ENCODE measurements at places on chromosomes 4 and X.

- DNase-seq = no peak
These were observed 120.2 kb upstream of the FAM9C start for GRCh38 chrX:13164611-13165010.

DNA sequence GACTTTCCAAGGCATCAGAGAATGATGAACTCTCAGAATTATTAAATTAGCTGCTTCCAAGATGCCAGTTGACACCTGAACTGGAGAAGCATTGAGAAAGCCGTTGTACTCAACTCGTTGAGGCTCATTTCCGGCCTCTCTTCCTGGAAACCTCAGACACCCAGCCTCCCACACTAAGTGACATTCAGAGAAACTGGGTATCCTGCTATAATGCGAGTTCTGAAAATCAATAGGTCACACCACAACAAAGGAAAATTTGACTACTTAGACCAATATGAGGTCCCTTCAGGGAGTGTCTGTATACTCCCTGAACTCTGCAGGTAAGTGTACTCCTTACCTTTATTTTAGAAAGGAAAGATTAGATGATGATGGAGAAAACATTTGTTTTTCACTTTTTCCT is 51.2 kb downstream of the ENPEP start:
- no peak for DNase-seq

DNA sequence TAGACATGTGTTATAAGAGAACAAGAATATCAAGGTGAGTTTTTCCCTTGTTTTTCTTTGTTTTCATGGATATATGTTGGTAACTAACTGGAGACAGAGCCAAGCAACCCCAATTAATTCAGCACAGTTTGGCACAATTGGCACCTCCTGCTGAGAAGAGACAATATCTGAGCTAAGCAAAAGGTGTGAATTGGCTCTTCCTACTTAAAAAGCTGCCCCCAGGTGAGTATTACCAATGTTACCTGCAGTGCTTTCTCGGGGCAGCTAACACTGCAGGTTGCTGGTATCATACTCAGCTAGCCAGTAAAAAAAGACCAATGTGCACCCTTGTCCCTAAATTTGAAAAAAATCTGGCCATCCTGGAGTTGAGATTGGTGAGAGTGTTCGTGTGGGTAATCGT is 871.2 kb upstream of the TENM3 start:
- no peak for DNase-seq

- no peak for DNase-seq
These were observed 30.3 kb downstream of the CCNG2 start for GRCh38 chr4:77187322-77187721.

- DNase-seq = no peak
These were observed 420.3 kb downstream of the MAPK10 start for GRCh38 chr4:85939595-85939994.

GRCh38 chrX:46456125-46456922 is 88.9 kb downstream of the ZNF674 start:
- DNase-seq = no peak

- DNase-seq = no peak
These were observed 248.3 kb downstream of the DHRSX start for GRCh38 chrX:2252331-2253065.

GRCh38 chr4:147789596-147789995 is 57.7 kb downstream of the ARHGAP10 start:
- DNase-seq = no peak

DNA sequence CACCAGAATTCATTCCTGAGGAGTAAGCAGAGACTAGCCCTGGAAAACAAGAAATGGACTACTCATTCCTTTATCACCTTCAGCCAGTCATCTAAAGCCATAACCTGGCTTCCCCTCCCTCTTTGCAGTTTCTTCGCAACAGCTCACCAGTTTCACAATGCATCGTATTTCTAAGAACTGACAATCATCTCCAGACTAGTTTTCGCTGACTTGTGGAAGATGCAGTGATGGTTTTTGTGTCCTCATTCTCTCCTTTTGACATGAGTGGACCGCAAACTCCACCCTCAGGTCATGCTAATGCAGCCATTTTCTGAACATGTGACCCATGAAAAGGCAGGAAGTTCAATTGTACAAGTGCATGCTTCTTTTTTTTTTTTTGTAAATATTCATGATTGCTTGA is 1203.5 kb downstream of the PCDH7 start:
- no peak for DNase-seq

DNA sequence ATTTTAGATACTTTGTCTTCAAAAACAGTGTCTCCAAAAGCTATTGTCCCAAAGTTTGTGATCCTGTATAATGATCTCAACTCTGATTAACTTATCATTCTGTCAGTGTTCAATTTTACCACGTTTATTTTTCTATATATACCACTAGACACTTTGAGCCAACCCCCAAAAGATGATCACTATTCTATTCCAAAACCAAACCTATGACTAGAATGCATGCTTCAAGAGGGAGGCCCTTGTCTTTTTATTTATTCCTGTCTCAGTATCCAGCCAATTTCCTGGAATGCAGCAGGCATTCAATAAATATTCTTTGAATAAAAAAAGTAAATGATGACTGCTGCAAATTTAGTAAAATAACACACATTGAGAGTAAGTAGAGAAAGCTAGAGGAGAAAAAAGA is 275.6 kb downstream of the LDB2 start:
- no peak for DNase-seq

DNA sequence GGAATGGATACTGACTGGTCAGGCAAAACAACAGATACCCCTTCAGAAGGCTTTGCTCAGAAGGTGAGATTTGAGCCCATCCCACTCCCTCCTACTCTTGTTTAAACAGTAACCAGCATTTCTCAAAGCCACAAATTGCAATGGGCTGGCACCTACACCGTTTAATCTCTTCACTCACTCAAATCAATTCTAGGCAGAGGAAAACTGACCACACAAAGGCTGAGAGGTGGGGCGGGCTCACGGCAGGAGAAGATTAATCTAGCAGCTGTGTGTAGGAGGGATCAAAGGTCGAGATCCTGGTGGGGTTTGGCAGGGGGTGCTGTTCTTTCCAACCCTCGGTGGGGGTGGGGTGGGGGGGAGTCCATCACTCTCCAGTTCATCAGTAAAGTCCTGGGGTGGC is 622.4 kb downstream of the BCOR start:
- DNase-seq = no peak

GRCh38 chrX:56803850-56804681 is 75.0 kb downstream of the NBDY start:
- DNase-seq = peak; percentile 4

- no peak for DNase-seq
These were observed 9.1 kb downstream of the IGFBP7 start for GRCh38 chr4:57100979-57101651.

GRCh38 chrX:107677909-107678308 is 49.6 kb downstream of the PRPS1 start:
- DNase-seq = no peak

GRCh38 chrX:124373348-124373747 is 27.0 kb downstream of the SH2D1A start:
- no peak for DNase-seq

- no peak for DNase-seq
These were observed 36.7 kb downstream of the PJA1 start for GRCh38 chrX:69128588-69128987.

DNA sequence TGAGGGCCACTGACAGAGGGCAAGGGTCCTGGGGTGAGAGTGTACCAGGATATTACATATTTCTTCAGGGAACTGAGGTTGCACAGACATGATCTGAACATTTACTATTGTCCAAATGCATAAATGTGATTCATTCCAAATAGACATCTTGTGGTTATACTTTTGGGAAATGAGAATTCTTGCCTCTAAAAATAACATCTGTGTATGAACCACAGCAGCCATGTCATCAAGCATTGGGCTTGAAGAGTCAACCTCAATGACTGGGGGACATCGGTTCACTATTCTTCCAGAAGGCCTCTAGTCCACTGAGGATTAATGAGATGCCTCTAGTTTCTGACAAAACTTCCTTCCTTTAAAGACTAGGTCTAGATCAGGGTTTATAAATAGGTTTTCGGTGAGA is 193.1 kb upstream of the GPC4 start:
- DNase-seq = no peak

DNA sequence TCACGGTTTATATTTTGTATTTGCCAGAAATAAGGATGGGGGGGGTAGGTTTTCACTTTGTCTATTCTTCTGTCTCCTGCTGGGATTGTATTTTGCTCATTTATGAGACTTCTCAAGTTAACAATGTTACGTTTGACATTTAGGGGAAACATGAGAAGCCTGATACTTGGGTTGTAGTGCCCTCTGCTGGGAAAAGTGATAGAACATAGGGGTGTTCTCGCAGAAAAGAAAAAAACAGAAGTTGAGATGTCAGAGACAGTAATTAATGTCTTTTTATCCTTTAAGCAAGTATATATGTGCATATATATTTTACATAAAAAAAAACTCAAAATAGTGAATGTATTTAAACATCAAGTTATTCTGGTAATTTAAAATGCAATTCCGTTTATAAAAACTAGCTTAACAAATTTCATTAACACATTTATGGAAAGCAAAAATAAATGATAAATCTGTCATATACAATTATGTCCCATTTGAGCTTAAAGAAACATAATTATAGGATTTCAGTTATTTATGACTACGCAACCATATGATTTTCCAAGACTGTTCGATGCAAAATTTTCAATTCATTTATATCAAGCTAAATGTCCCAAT is 46.0 kb upstream of the TMPRSS11F start:
- no peak for DNase-seq

GRCh38 chrX:74382613-74383012 is 38.7 kb upstream of the SLC16A2 start:
- DNase-seq = peak; percentile 70

DNA sequence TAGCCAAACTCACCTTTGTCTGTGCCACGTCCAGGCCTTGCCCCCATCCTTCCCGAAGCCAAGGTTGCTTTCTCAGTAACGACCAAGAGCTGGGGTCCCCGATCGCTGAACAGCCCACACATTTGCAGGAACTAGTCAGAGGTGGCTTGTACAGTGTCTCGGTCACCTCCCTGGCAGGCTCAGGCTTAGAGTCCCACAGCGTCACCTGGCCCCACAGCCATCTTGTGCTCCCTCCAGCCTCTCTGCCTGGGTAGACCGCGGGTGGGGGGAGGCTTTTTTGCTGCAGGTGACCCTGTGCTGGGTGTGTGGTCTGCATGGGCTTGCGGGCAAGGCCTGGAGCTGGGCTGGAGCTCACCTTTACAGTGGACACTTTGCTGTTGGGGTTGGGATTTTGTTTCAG is 60.2 kb downstream of the PSAPL1 start:
- DNase-seq = no peak

DNA sequence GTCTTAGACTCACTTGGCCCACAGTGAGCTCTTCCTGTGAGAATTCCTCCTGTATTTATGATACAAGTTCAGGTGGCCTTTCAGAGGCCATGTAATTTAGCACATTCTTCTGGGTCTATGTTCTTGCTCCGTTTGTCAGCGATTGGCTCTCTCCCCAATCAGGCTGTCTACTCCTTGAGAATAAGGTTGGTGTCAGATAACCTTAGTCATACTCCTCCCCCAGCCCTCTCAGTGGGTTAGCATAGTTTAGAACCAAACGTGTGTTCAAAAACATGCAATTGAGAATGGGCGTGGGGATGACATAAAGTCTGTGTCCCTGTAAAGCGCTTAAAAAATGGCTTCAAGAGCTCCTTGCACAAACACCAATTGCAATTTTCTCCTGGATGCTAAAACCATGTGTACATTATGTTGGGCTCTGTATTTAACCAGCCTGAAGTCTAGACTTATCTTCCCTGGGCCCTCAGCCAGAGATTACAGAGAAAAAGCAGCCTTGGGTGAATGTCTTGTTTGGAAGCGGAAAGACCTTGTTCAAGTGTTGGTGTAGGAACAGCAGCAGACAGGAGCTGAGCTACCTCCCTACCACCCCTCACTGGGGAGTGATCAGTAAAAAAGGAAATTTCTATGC is 9.9 kb upstream of the CT47C1 start:
- no peak for DNase-seq

- no peak for DNase-seq
These were observed 168.5 kb upstream of the USP38 start for GRCh38 chr4:143016171-143016570.

DNA sequence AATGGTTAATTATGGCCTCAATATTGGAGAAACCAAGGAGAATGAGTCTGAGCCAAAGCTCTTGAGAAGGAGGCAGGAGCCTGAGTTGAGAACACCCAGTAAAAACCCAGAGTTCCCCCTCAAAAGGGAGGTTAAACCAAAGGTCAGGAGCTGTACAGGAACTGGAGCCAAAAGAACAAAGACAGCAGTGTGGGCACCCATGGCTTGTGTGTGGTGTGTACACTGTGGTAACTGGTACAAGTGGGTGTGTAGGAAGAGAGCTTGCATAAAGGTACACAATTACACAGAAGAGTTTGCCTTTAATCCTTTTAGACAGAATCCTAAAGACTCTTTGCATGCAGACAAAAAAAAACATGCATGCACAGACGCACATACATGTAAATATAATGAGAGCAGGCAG is 87.1 kb downstream of the IGSF1 start:
- DNase-seq = no peak

DNA sequence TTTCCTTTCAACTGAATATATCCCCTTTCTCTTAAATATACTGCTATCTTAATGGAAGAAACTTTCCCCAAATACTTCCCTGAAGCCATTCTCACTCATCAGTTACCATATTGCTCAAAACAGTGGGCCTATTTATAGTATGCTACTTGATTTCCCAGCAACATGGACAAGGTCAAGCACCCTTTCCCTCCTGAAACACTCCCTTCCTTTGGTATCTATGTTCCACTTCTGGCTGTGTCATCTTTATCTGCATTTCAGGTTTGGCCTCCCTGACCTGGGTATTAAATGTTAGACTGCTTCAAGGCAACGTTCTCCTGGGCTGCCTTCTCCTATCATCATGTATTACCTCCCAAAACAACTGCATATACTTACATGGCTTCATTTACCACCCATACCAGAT is 101.3 kb downstream of the ZAR1 start:
- DNase-seq = no peak

GRCh38 chrX:49184294-49185281 is 1.6 kb downstream of the PRICKLE3 start:
- DNase-seq = peak; percentile 95

GRCh38 chr4:182878633-182879495 is 38.3 kb downstream of the DCTD start:
- no peak for DNase-seq

DNA sequence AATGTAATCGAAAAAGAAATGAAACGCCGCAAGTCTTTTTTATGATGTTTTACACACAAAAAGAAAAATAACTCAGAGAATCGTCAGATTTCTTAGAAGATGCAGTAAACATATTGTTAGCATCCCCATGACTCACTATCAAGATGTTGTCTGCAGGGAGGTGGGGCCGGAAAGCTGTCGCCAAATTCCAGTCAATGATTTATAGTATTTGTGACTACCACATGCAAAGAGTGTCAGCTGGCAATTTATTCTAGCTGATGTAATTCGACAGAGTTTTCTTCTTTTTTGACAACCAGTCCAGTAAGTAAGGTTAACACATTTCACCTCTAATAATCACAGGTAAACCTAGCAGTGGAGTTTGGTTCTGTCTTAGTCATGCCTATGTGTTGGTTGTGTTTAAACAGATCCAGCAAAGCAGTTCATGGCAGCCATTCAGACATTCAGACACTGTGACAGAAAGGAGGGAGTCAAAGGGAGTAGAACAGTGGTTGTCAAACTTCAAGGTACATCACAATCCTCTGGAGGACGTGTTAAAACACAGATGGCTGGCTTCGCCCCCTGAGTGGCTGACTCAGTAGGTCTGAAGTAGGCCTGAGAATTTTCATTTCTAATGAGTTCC is 19.8 kb upstream of the PPP1R2C start:
- no peak for DNase-seq

All from transverse colon (tissue), 4 donors.